ENCODE measurements at places on chromosomes 7 and 10. TPM values are rescaled to one million over a fixed set of nuclear protein-coding genes. Genes with fewer than 3 reads are reported as not detected.

The PLAC9 gene
- not detected for total RNA-seq

The SLC29A4 gene
- 11.6 TPM for total RNA-seq

The CPA1 gene
- not detected for total RNA-seq

The FAM25C gene
- not detected for total RNA-seq

The TBL2 gene
- total RNA-seq: 65.2 TPM

The MET gene
- total RNA-seq: 93.6 TPM

The CRYGN gene
- not detected for total RNA-seq

The CAMK1D gene
- 2.2 TPM for total RNA-seq

The CYCS gene
- 54.4 TPM for total RNA-seq

The VGF gene
- 0.24 TPM for total RNA-seq

The RBM48 gene
- 5.1 TPM for total RNA-seq

The TAS2R41 gene
- total RNA-seq: not detected

The OR13A1 gene
- under 0.01 TPM for total RNA-seq

The FZD8 gene
- 9.6 TPM for total RNA-seq

The CHAT gene
- not detected for total RNA-seq

The CFAP58 gene
- total RNA-seq: 0.43 TPM

The KNDC1 gene
- under 0.01 TPM for total RNA-seq

The IFIT1B gene
- not detected for total RNA-seq

The NEURL1 gene
- 0.24 TPM for total RNA-seq

The OR2F2 gene
- not detected for total RNA-seq

The SH2D4B gene
- under 0.01 TPM for total RNA-seq

The WNT8B gene
- not detected for total RNA-seq

The PPIF gene
- total RNA-seq: 60.7 TPM

The MYL10 gene
- not detected for total RNA-seq

The CLRN3 gene
- not detected for total RNA-seq

The PARP12 gene
- 43.4 TPM for total RNA-seq

The NPTX2 gene
- total RNA-seq: not detected

The SRI gene
- 142 TPM for total RNA-seq

The ANKRD30A gene
- not detected for total RNA-seq

The TSPAN33 gene
- total RNA-seq: 4.0 TPM

The SH2B2 gene
- 7.0 TPM for total RNA-seq

The LRRC61 gene
- total RNA-seq: 10.6 TPM

The FBXL13 gene
- 0.72 TPM for total RNA-seq

The GPR15LG gene
- total RNA-seq: 3.4 TPM

The EPHB6 gene
- total RNA-seq: 0.72 TPM

The SGMS1 gene
- 65.5 TPM for total RNA-seq

The VTI1A gene
- 24.9 TPM for total RNA-seq

The TCERG1L gene
- total RNA-seq: not detected

The KCNH2 gene
- total RNA-seq: 0.21 TPM

The IKZF1 gene
- total RNA-seq: not detected

The PWWP2B gene
- total RNA-seq: 52.1 TPM

The HNRNPF gene
- 280 TPM for total RNA-seq

The WDFY4 gene
- under 0.01 TPM for total RNA-seq

The CNPY4 gene
- 4.8 TPM for total RNA-seq

The HYAL4 gene
- total RNA-seq: under 0.01 TPM

The FKBP6 gene
- total RNA-seq: not detected

The PHTF2 gene
- 8.5 TPM for total RNA-seq

The PTF1A gene
- total RNA-seq: not detected

The CALHM2 gene
- total RNA-seq: 0.72 TPM
